ENCODE measurements at places on chromosomes 1 and 21.

GRCh38 chr1:101261623-101262022 lies 24.8 kb downstream of the S1PR1 start:
- no peak for DNase-seq

DNA sequence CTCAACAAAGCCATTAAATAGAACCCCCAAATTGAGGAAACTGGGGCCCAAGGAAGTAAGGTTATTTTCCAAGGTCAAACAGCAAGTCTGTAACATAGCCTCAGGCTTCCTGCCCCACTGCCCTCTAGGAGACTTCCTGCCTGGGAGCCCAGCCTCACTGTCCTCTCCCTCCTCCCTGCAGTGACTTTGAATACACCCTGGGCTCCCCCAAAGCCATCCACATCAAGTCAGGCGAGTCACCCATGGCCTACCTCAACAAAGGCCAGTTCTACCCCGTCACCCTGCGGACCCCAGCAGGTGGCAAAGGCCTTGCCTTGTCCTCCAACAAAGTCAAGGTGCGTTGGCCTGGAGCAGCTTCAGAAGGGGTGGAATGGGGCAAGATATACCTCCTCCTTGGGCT lies 18.3 kb downstream of the GRHL3 start:
- no peak for DNase-seq

DNA sequence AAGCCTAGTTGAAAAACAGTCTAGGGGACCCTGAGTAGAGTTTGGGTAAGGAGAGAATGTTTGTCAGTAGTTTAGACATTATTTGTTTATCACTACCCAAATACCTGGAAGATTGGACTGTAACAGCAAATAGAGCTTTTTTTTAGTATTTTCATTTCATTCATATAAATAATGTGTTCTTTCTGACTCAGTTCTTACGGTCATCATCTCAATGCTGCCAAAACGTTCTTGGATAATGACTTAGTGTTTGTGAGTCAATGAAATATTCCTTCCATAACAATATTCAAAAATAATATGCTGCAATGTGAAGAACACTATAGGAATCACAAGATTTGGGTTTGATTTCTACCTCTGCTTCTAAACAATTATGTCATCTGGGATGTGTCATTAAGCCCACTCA lies 400.0 kb upstream of the PKN2 start:
- DNase-seq: no peak

GRCh38 chr1:177425199-177425598 lies 254.4 kb downstream of the BRINP2 start:
- DNase-seq: no peak

- DNase-seq: no peak
Measured at GRCh38 chr1:8835941-8836643, 18.7 kb upstream of the RERE start.

GRCh38 chr1:146016891-146017290 lies 4.6 kb downstream of the HJV start:
- DNase-seq: no peak
